ENCODE measurements at places on chromosomes 11 and 22.

DNA sequence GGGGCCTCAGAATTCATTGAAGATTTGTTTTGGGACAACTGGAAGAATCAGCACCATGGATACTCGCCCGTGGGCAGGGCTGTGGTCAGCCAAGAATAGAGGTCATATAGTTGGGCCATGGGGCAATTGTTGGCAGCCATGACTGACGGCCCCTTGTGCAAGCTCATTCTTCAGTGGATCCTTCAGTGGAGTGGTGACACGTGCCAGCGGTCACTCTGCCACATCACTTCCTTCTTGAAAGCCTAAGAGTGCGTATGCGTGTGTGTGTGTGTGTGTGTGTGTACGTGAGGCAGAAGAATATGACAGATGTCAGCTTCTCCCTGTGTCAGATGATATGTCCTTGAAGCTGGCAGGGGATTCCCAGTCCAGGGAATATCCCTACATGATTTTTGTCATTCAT is 1.8 kb upstream of the IL18BP start:
- DNase-seq = no peak

- peak; percentile 14 for DNase-seq
Observed at GRCh38 chr22:50276143-50276542, 6.0 kb upstream of the MAPK11 start.

DNA sequence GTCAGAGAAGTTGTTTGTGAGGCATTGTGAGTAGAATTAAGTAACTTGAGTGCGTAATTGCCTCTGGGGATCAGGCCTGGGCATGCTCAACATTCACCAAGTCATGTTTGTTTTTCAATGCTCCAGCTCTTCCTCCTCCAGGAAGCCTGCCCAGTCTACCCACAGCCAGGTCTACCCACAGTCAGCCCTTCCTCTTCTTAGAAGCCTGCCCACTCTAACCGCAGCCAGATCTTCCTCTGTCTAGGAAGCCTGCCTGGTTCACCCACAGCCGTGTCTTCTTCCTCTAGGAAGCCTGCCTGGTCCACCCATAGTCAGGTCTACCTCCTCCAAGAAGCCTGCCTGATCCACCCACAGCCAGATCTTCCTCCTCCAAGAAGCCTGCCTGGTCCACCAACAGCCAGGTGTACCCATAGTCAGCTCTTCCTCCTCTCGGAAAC is 25.0 kb downstream of the LRP5 start:
- DNase-seq = no peak

DNA sequence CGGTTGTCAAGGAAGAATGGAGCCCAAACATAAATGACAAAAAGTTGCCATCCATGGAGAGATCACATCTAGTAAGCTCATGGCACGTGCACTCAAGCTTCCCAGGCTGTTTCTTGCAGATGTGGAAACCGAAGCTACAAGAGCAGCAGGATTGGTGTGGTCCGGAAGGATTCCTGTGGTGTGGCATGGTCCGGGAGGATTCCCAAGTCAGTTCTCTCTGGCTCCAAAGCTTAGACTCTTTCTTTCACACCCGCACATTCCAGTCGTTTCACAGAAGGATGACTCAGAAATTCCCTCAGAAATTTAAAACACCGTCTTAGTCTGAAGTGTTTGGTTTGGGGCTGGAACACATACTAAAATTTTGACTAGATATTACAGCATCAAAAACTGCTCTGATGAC is 78.0 kb upstream of the DRD2 start:
- DNase-seq = no peak

DNA sequence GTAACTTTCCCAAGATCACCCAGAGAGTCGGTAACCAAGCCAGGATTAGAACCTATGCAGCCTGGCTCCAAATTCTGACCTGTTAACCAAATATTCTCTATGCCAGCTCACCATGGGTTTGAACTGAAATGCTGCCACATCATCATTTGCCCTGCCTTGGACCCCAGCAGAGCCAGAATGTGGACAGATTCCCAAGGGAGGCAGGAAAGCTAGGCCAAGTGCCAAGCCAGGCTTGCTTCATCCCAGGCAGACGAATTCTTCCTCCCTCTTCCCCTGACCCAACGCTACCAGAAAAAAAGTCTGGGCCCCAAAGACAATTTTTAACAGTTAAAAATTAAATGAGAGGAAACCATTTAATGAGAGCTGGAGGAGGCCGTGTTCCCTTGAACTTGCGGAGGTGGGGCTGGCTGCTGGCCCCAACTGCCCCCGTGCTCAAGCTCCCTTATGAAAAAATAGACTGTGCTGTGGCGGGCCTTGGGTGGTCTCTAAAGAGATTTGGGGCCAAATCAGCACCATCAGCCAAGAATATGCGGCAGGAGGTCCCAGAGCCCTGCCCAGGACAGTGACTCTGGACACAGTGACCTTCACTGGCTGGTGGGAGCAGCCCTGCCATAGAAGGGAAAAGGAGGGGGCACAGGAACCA is 184.1 kb upstream of the SYT13 start:
- DNase-seq = no peak

- DNase-seq = peak; percentile 58
Observed at GRCh38 chr11:125591649-125592304, 875 bp upstream of the STT3A start.

DNA sequence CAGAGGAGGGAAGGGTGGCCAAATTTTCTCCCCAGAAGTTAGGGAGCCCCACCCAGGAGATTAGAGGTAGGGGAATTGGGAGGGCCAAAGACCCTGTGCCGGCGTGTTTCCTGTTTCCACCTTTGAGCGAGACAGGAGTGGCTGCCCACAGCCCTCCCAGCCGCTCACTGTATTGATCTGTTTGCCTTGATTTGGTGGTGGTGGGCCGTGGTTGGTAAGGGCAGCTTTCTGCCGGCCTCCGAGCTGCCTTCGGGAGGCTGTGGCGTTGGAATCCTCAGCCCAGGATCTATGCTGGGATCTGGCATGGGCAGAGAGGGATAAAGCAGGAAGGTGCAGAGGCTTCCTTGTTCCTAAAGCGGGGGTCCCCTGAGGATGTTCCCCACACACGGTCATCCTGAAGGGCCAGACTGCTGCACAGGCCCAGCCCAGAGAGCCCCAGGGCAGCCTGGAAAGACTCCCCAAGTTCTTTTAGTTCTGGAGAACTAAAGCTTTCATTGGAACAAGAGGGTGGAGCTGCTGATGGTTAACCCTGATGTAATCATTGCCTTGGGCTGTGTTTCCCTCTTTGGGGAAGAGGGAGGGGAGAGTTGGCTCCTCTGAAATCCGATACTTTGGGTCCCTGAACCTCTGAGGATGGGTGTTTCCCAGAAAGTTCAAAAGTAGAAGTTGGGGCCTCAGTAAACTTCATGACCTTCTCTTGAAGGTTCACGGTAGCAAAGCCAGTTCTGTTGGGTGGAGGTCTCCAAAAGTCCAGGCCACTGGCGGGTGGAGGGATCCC is 7.2 kb downstream of the FAM83F start:
- DNase-seq = no peak

- DNase-seq = peak; percentile 19
Observed at GRCh38 chr11:62607714-62608113, 4.9 kb downstream of the EML3 start.

- no peak for DNase-seq
Observed at GRCh38 chr11:125995313-125995712, 49.5 kb downstream of the VSIG10L2 start.

DNA sequence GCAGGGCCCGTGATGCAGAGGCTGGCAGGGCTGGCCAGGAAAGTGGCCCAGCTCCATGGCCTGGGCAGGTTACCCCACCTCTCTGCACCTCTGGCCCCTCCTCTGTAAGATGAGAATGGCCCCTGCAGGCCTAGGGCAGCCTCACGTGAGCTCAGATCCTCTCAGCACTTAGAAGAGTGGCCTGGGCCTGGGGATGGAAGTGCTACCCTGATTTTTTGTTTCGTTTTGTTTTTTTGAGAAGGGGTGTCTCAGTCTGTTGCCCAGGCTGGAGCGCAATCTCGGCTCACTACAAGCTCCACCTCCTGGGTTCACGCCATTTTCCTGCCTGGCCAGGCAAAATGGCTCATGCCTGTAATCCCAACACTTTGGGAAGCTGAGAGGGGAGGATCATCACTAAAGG is 982 bp downstream of the APOBEC3H start:
- DNase-seq = no peak

DNA sequence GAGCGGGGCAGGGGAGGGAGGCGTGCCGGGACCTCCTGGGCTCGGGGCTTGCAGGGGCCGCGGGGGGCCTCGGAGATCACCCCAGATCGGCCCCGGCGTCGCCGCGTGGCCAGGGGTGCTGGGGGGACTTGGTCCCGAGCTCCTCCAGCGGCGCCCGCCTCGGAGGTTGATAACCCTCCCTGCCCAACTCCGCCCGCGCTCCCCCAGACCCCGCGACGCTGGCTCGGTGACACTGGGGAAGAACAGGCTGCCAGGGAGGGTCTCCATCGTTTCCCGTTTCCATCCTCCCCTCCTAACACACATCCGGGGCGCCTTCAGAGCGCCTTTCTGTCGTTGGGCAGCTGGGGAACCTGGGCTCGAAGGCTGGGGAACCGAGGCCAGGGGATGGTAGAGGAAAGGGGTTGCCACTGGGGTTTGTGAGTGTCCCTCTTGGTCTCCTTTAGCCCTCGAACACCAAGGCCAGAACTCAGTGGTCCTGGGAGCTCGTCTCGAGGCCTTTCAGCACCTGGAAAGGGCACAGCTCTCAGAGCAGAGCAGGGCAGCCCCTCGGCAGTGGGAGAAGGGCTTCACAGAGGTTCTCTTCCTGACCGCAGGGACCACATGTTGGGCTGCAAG is 431 bp downstream of the SLC37A2 start:
- no peak for DNase-seq

GRCh38 chr11:128915149-128915521 is 24.0 kb downstream of the KCNJ5 start:
- DNase-seq = no peak

- no peak for DNase-seq
Observed at GRCh38 chr11:45530776-45531175, 134.6 kb downstream of the CHST1 start.
